ENCODE measurements at places on chromosomes 5 and 9.

DNA sequence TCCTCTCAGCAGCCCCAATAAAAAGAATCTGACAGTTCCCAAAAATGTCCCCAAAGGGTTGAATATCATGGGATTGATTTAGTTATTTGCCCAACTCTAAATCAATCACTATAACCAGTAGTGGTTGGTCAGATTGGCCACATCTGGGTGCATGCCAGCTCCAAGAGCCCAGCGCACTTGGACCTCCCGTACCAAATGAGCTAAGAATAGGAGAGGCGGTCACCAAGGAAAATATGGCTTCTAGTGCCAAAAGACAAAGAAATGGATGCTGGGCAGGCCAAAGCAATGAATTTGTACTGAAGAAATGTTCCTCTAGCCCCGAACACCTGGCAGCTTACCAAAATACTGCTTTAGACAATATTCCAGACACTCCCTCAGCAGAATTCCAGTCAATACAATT lies 80.3 kb downstream of the RCL1 start:
- DNase-seq, result no peak

DNA sequence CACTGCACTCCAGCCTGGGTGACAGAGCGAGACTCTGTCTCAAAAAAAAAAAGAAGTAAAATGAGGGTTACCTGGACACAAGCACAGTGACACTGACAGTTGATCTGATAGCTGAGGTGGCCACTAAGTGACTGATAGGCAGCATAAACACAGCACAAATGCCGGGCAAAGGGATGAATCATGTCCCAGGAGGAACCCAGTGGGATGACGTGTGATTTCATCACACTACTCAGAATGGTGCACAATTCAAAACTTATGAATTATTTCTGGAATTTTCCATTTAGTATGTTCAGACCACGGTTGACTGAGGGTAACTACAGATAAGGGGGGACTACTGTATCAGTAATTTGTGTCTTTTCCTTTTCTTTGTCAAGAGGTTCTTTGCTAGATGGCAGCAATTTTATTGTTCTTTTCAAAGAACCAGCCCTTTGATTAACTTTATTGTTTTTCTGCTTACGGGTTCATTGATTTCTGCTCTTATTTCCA lies 34.3 kb upstream of the RNF130 start:
- DNase-seq, result no peak

DNA sequence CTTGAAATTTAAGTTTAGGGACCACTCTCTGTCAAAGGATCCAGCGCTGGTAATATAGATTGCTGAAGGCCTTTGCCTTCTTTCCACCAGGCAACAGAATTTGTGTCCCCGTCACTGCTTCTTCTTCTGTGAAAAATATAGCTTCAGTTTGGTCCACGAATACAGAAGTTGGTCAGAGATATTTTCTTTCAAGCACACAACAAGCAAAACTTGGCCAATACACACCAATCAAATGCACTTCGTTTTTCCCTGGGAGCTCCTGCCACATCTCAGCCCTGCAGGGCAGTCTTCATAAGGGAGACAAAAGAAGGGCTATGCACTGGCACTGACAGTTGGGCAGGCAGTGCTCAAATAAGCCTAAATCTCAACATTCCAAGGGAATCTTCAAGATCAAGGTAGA lies 22.9 kb downstream of the HAVCR2 start:
- DNase-seq, result no peak

GRCh38 chr5:4572311-4573100 lies 567.6 kb upstream of the ADAMTS16 start:
- no peak for DNase-seq

GRCh38 chr5:134138416-134139376 lies 24.2 kb downstream of the TCF7 start:
- no peak for DNase-seq

DNA sequence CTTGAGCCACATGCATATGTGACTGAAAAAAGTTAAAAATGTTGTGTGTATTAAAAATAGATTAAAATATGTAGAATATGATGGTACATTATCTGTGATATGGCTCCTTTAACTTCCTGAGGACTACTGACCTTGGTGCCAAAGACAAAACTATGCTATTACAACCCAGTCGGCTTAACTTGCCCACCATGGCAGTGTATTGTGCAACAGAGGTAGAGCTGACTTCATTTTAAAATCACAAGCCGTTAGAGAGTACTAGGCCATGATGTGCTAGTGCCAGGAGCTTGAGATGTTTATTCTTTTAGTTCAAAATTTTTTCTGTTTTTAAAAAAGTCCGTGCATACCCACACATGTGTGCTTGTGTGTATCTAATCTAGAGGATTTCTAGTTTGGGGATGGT lies 46.3 kb downstream of the NAA35 start:
- no peak for DNase-seq

DNA sequence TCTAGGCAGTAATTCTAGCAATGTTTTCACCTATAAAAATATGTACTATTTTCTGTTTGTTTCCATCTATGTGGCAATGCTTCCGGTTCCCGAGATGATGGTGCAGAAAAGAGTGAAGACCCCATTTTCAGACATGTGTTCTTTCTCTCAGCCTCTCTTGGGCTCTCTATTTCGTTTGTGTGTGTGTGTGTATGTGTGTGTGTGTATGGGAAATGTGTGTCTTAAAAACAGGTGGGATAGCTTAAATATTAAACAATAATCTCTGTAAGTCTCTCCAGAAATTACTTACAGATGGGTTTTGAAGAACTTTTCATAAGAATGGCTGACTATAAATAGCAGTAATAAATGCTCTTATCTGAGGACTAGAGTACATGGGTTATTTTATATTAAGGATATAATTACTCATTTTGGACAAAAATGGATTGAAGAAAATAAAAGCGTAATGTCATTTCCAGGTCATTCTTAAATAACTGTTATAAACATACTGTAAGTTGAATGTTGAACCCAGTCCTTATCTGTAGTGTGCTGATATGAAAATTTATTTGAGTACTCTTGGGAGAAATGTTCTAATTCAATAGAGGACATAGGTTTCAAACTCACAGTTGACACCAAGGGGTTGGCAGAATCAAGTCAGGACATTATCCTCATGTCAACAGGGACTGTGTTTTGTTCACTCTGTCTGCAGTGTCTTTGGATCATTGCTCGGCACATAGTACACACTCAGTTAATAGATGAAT lies 31.1 kb downstream of the PCSK5 start:
- no peak for DNase-seq

GRCh38 chr9:75148561-75148960 lies 60.2 kb downstream of the OSTF1 start:
- DNase-seq, result peak; percentile 13

GRCh38 chr5:2640717-2641116 lies 110.8 kb downstream of the IRX2 start:
- DNase-seq, result no peak

- DNase-seq, result peak; percentile 78
These were observed 96.8 kb upstream of the IFNK start for GRCh38 chr9:27427272-27427643.

DNA sequence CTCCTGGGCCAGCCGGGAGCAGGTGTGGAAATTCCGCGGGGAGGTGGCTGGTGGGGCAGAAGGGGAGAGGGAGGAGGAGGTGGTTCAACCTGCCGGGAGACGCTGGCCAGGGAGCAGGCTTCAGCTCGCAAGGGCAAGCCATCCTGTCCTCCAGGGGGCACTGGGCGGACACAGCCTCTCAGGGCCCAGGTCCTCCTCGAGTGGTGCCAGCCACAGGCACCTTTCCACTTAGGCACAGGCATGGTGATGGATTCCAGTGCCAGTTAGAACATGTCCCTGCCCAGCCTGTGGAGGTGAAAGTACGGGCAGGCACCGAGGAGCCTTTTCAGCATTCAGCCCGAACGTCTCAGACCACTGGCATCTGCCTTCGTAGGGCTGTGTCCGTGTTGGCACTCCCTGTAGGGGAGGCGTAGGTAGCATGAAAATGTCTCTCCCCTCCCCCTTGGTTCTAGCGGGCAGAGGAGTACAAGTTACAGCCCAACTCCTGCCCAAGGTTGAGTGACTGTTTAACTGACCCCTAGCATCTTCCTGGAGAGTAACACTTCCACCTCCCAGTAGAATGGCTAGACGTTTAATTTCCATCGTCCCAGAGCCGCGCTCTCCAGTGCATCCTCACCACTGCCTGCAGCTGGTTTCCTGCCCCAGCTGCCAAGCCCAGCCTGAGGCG lies 48.9 kb downstream of the DAB2IP start:
- DNase-seq, result peak; percentile 61

- peak; percentile 60 for DNase-seq
These were observed 143.7 kb upstream of the TNC start for GRCh38 chr9:115261656-115262081.

DNA sequence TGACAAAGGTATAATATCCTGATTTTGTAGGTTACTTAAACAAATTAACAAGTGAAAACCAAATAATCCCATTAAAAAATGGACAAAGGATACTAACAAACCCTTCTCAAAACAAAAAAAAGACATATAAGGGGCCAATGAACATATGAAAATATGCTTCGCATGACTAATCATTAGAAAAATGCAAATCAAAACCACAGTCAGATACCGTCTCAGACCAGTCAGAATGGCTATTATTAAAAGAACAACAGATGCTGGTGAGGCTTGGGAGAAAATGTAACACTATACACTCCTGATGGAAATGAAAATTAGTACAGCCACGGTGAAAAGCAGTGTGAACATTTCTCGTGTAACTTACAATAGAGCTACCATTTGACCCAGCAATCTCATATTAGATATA lies 1542.2 kb upstream of the CDH9 start:
- peak; percentile 8 for DNase-seq

DNA sequence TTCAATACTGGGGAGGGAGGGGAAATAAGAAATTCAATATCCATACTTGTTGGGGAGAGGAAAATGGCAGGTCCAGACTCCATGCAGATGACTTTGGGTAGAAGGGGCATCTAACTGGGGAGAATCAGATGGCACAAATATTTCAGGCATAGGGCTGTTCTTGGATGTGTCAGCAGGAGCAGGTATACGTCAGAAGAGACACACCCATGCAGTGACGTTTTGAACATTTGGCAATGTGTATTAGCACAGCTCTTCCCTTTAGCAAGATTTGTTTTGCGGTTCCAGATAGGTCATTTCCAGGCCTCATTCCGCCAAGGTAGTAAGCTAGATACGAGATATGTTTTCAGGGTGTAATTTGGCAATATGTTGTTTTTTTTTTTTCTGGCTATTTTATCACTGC lies 187.2 kb upstream of the CDH10 start:
- no peak for DNase-seq

GRCh38 chr9:74493512-74493911 lies 3.6 kb upstream of the RORB start:
- no peak for DNase-seq

DNA sequence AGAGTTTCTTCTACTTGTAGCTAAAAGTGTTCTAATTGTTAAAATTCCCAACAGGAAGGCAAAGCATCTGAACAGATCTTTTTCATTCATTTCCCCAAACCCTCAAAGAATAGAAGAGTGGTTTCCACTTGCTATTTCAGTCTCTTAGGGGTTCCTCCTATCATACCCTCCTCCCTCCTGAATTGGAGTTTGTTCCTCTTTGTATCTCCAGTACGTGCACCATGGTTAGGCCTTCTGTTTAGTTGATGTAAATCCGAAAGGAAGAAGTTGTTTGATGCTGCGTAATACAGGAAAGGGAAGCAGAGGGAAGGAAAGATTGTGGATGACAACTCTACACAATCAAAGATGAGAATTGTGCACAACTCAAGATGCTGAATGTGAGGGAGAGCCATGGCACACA lies 303.6 kb downstream of the PIK3R1 start:
- DNase-seq, result no peak

GRCh38 chr9:14713187-14713767 lies 9.3 kb downstream of the CER1 start:
- DNase-seq, result no peak

- peak; percentile 32 for DNase-seq
These were observed 13.4 kb upstream of the TNIP1 start for GRCh38 chr5:151094030-151094851.

DNA sequence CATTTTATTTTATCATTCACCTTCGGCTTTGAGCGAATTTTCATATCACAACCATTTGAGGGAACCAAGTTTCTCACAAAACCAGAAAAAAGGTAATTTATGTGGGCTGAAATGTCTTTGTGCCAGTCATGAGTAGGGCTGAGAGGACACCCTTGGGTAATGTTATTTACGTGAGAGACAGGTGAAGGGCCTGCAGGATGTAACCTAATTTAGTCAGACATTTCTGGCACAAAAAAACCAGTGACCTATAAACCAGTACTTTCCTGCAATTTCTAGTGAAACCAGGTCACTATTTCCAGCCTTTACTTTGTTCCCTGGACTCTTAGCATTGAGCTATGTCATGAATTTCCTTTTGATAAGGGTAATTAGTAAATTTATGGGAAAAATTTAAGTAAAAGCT lies 17.2 kb upstream of the CCDC112 start:
- DNase-seq, result no peak

GRCh38 chr5:169808118-169808581 lies 171.1 kb downstream of the DOCK2 start:
- DNase-seq, result no peak

DNA sequence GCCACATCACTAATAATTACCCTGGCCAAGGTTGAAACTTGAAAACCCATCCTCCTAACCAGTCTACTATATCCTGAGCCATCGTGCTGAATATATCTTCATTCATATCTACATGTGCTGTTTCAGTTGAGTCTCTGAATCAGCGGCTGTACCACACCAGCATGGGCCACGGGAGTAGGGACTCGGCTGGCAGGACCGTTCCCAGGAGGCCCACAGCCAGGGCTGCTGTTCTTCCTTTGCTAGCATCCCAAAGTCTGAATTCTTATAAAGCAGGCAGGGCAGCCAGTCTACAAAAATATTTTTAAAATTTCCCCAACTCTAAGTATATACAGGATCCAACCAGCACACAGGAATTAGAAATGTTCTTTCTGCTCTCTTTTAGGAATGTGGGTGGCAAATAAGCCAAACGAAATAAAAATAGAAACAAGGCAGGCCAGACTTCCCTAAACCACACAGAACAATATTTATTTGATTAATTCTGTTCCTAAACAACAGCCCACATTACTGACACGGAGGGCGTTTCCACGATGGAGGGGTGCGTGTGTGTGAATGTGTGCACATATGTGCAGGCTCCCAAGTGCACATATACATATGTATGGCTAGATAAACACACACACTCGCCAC lies 42.8 kb upstream of the EQTN start:
- no peak for DNase-seq

DNA sequence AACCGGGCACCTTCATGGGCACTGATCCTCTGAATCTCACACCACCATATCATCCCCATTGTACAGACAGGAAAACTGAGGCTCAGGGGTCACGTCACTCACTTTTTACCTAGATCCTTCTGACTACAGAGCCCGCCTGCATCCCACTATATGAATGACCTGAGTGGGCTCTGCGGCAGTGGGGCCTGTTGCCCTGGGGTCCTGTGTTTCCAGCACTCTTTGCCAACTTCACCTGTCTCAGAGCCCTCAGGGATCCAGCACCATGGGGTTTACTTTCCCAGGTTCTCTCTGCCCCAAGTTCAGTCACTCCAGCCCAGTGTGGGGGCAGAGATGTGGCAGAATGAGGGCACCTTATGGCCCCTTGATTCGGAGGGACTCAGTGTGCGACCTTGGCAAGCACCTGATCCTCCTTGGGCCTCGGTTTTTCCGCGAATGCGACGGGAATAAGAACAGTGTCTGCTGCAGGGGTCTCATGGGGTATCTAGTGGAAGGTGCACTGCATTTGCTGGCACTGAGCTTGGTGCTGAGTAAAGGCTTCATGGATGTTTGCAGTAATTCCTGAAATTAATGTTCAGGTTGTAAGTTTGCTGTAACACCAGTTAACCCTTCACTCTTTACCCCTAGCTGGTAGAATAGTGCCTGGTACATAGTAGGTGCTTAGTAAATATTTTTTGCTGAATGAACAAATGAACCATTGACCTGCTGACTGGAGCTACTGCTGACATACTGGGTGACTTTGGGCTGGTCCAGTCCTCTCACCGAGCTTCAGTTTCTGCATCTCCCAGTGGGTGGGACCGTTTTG lies 47.1 kb upstream of the BOD1 start:
- no peak for DNase-seq

GRCh38 chr5:71651579-71651978 lies 64.4 kb downstream of the MCCC2 start:
- DNase-seq, result no peak

Measured in kidney glomerular epithelial cell (primary cell).